ENCODE measurements at places on chromosomes 7 and 10.

GRCh38 chr7:37289367-37289766 lies 159.3 kb downstream of the ELMO1 start:
- no peak for DNase-seq

GRCh38 chr10:13994932-13995331 lies 335.8 kb downstream of the FRMD4A start:
- DNase-seq = no peak

DNA sequence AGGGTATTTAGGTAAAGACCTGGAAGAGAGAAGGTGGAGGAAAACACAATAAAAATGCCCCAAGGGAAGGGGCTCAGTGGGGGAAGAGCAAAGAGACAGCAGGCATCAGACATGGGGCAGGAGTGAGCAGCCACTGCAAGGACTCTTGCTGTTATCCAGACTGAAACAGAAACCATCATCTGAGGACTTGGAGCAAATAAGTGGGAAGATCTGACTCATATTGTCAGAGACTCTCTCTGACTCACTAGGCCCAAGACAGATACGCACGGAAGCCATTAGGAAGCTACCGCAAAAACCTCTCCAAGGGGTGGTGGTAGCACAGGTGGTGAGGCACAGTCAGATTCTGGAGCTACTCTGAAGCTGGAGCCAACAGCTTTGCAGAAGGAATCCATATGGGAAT lies 110.7 kb downstream of the RNF32 start:
- DNase-seq = no peak

DNA sequence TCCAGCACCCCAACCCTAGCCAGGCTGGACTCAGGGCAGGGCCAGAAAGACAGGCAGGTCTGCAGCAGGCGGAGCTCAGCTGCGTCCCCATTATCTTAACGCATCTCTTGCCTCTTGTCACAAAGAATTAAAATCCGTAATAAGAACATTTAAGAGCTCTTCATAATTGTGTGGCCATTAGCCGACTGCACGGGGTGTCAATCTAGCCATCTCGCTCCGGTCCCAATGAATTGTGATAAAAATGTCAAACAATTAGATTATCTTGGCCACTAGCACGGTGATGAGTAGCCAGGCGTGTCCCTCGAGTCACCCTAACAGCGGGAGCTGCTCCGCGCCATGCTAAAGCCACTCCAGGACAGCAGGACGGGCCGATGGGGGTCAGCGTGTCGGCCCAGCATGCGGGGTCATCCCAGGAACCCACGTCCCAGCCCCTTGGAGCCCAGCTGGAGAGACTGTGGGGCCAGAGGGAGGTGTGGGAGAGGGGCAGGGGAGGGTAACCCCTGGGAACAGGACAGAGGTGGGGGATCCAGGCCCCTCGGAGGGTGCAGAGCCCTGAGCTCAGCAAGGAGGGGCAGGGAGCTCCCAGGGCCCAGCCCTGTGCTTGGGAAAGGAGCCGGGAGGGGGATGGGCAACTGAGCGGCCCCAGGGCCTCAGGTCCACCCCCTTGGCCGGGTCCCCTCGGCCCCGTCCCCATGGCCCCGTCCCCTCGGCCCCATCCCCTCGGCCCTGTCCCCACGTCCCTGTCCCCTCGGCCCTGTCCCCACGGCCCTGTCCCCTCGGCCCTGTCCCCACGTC lies 17.7 kb upstream of the NKX6-2 start:
- DNase-seq = no peak

- no peak for DNase-seq
These were observed 7.9 kb downstream of the ENO4 start for GRCh38 chr10:116857156-116857555.

- DNase-seq = no peak
These were observed 26.5 kb downstream of the CTBP2 start for GRCh38 chr10:125133696-125134482.

DNA sequence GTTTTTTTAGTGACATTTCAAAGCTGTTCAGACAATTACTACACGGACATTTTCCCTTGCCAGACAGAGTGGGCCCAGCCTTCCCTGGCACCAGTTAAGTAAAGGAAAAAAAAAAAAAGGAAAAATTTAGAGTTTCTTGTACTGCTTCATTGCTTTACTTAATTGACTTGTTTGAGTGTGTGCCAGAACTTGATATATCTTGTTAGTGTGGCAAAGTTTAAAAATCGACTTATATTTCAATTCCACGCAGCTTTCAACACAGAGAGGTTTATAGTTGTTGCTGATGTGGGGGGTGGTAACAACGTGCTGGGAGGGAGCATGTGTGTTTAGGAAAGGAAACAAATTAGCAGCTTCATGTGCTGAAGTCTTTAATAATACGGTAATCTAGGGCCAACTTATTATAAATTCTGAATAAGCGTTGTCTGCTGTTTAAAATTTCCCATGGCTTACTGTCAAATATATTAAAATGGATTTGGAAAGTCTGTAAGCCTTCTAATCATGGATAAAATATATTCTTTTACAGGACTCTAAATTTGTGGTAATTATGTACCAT lies 1104.6 kb downstream of the SORCS3 start:
- no peak for DNase-seq

- DNase-seq = no peak
These were observed 2.7 kb upstream of the PAX4 start for GRCh38 chr7:127620406-127621233.

GRCh38 chr7:39811161-39811614 lies 138.9 kb upstream of the CDK13 start:
- no peak for DNase-seq

- DNase-seq = no peak
These were observed 5.0 kb upstream of the WAPL start for GRCh38 chr10:86526606-86527005.

DNA sequence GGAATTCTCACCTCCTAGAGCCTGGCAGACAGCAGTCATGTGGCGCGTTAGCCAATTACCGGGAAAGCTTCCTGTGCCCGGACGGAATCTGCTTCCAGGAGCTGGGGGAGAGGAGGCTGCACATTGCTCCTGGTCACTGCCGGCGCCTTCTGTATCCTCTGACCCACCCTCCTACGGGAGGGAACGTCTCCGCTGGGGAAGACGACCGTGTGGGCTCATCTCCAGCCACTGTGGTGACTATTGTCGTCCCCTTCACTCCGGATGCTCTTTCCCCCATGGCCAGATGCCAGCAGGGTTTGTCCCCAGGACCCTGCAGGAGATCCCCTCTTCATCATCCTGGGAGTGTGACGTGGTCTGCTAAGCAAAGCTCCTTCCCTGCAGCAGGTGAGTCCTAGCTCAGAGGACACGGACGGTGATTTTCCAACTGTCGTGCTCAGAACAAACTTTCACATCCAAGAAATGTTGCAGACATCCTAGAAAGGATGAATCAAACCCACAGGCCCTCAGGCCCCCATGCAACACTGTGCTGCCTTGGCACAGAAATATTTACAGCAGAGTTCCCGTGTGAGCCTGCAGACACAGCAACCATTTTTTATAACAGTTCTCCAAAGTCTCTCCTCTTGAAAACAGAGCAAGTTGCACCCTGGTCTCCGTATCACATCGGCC lies 29.6 kb upstream of the FAM20C start:
- DNase-seq = no peak

- no peak for DNase-seq
These were observed 118.3 kb downstream of the KLF6 start for GRCh38 chr10:3666525-3667302.

DNA sequence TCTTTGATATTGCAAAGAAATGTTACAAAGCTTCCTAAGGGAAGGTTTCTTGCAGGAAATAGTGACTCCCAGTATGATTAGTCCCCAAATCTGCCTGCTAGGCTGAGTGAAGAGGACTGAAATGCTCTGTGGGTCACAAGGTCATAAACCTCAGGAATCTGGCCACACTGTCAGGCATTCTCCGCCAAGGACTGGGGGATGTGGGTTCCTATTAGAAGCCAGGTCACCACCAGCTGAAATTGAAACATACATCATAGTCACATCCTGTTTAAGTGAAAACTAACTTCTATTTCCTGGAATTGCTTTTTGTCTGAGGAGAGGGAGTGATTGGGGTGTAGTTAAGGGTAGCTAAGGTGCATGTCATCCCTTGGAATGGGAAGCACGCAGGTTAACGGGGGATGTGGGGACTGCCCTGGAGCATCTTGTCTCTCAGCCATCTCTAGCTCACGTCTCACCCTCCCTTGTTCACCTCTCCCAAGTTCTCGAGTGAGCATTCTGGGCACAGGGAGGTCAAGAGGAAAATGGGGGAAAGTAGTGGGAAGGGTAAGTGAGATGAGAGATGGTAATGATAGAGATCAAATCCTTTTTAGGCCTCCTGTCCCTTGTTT lies 12.0 kb upstream of the GSAP start:
- no peak for DNase-seq

- DNase-seq = no peak
These were observed 10.6 kb upstream of the LIPM start for GRCh38 chr10:88791924-88792323.
